Keratinocyte (primary cell): ENCODE measurements at places on chromosomes 4 and X. TPM values are rescaled to one million over a fixed set of nuclear protein-coding genes. Genes with fewer than 3 reads are reported as not detected.

- no peaks in the 10 kb centered on the region for H3K36me3 ChIP-seq
- H3K4me3 ChIP-seq, result no peak overlapping the region
- peak overlapping the region; percentile 87 for H3K27ac ChIP-seq
- peak; percentile 75 for DNase-seq
Observed at GRCh38 chr4:86977621-86978184, 42.9 kb downstream of the AFF1 start.

DNA sequence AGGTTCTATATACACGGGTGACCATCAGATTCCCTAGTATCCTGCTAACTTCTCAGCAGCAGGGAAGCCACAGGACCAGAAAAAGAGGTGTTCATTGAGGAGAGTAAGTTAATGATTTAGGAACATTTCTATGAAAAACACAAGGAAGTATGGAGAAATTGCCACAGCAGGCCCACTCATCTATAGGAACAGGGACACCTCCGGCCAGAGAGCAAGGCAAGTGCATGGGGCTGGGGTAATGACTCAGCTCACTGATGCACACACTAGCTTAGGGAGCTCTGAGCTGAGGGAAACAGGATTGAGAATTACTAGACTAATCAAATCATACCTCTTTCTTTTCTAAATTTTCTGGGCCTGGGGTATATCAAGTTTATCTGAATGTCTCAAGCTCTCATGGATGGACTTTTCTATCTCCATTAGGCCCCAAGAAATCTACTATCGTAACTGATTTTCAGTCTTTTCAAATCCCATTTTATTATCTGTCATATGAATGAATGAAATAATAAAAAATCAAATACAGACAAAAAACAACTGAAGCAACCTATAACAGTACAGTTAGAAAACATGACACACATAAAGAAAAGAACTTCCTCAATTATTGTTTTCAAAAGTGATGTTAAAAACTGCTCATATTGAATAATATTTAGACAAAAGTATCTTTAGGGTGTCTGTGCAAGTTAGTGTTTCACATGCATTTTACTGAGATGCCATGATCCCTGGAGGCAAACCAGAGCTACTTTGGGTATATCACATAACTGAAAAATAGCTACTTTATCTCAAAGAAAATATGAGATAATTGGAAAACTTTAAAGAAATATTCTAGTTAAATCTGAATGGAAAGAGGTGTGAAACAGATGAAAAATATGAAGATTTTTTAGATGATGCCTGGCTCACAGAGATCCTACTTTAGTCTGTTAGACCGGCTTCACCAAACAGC lies 89.8 kb downstream of the FBXO8 start:
- no peak overlapping the region for H3K27ac ChIP-seq
- no peaks in the 10 kb centered on the region for H3K4me1 ChIP-seq
- DNase-seq, result no peak
- H3K4me3 ChIP-seq, result no peak overlapping the region
- H3K27me3 ChIP-seq, result no peaks in the 10 kb centered on the region

- H3K27ac ChIP-seq, result no peak overlapping the region
- no peak overlapping the region for H3K4me3 ChIP-seq
Observed at GRCh38 chr4:25991340-25991739, 77.3 kb downstream of the SMIM20 start.

DNA sequence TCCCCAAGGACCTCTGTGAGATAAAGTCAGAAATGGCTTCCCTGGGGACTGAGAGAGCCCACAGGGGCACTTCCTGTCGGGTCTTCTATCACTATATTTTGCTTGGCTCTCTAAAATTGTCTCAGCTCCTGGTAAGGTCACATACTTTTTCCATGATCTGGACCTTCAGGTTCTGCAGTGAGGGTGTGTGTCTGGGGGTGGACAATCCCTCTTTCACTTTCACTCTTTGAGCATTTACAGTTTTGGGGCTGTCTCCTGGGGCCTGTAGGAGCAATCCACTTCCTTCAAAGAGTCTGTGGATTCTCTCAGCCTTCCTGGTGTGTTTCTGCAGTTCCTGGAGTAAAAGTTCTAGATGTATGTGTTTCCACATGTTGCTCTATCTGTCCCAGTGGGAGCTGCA lies 335.7 kb downstream of the FSTL5 start:
- no peak overlapping the region for H3K4me3 ChIP-seq
- no peaks in the 10 kb centered on the region for H3K27me3 ChIP-seq
- H3K4me1 ChIP-seq, result no peaks in the 10 kb centered on the region
- DNase-seq, result no peak

Gene PAGE2
- polyA plus RNA-seq, result not detected in 3 replicates

Gene SUPT20HL2
- polyA plus RNA-seq, result not detected in 3 replicates
